Stimulated activated CD4-positive, alpha-beta T cell treated with anti-CD3 and anti-CD28 coated beads, Interleukin-12 subunit alpha, Interleukin-12 subunit beta, amount 100 ng/mL, for 48 hours (primary cell): ENCODE measurements at places on chromosomes 12 and 14.

GRCh38 chr14:55026793-55027561 is at the start of the genes SOCS4 and WDHD1:
TSS of gene SOCS4 (plus strand) at chr14:55027236. CDS start at chr14:55043042, 15,806 bp downstream.
TSS of gene WDHD1 (minus strand) at chr14:55027099. CDS start at chr14:55026787, 312 bp downstream.
- DNase-seq: peak; percentile 96

DNA sequence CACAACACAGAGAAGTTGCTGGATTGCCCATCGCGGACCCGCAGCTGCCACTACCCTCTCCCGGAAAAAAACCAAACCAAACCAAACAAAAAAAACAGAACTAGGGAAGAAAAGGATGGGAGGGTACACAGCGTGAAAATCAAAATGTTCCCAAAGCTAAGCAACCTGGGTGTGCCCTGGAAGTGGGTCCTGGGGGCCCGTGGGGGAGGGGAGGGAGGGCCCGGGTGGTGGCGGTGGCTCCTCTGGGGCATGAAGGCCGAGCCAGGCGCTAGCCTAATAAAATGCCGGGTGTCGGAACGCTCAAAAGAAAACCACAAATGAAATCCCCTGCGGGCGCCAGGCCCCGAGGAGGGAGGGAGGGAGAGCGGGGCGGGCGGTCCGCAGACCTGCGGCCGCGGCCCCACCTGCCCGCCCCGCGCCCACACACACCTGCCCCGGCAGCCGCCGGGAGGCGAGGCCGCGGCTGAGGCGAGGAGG is 787 bp downstream of the HECTD4 start:
- peak; percentile 24 for DNase-seq

DNA sequence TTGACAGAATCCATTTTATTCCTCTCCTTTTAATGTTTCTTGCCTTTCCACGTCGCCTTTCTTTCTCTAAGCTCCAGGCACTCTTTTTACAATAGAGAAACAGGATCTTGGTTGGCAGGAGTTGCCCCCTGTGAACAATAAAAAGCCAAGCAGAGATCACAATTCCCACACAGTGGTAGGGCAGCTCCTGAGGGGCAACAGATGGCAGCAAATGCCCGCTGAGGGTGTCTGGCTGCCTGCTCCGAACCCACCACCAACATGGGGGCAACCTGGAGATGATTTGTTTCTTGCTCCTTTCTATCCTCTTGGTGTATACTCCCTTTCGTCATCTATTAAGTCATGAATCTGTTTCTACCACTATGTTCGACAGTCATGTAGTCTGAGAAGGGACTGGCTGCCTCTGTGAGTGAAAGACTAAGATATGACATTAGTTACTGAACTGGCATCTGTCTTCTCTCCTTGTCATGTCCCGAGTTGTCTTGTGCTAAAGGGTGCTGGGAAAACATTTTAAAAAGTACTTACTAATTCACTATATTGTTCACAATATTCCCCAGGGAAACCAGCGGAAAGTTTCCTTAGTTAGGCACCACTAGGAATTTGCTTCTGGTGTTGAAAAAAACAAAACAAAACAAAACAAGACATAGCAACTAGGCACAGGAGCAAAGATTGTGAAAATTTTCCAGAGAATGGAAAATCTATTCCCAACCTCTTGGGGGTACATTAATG is 170.1 kb downstream of the STXBP6 start:
- DNase-seq: no peak

DNA sequence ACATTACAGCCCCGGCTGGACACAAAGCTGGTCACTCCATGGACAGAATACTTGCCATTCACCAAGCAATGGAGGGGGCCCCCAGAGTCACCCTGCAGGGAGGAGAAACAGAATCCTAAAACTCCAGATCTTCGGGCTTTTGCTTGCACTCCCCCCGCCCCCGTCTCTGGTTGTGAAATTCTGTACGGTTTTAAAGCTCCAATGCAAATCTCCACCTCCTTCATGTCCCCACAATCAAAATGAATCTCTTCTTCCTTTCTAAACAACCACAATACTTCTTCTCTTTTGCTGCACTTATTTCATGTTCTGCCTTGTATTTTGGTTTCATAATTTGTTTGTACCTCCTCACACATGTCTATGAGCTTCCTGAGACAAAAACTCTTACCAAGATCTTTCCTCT is 5.8 kb upstream of the BIN2 start:
- no peak for DNase-seq

DNA sequence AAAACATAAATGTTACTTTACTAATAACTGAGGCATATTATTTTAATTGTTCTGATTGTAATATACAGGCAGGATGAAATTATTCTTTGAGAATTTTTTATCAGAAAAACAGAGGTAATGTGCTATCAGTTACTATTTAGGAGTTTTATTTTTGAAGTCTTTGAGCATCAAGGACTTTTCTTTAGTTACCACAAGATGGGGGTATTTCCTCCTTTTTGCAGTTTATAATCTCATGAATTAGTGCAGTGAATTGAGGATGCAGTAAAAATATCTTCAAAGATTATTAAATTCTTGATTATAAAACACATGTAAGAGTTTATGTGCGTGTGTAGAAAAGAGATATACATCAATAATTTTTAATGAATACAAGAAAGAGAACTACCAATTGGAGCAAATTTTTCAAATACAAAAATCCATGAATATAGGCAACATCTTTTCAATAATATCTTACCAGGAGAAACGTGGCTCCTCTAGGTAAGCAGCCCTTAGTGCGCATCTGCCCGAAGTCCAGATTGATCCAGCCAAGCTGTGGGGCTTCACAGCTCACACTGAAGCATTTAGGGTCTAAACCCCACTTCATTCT is 71.6 kb downstream of the ERGIC2 start:
- DNase-seq: no peak

DNA sequence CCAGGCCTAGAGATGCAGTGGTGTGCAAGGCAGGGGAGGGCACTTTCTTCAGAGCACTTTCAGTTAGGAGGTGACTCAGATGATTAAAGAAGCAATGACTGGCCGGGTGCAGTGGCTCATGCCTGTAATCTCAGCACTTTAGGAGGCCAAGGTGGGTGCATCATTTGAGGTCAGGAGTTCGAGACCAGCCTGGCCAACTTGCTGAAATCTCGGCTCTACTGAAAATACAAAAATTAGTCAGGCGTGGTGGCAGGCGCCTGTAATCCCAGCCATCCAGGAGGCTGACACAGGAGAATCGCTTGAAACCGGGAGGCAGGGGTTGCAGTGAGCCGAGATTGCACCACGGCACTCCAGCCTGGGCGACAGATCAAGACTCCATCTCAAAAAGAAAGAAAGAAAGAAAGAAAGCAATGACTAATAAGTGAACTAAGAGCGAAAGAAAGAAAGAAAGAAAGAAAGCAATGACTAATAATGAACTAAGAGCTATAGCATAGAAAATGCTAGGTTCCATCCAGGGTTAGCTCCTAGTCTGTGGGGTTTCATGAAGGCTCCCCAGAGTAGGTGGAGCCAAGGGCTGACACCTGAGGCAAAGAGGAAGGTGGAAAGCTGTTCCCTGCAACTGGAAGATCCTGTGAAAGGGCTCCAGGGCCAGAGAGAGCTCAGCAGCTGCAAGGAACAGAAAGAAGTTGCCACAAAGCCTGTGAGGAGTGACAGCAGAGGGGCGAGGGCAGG is 334.5 kb downstream of the CACNA1C start:
- DNase-seq: peak; percentile 25

- DNase-seq: peak; percentile 32
Observed at GRCh38 chr12:24948420-24948756, 513 bp downstream of the BCAT1 start.

GRCh38 chr12:30694412-30695198 is 1.1 kb downstream of the IPO8 start:
- DNase-seq: no peak

DNA sequence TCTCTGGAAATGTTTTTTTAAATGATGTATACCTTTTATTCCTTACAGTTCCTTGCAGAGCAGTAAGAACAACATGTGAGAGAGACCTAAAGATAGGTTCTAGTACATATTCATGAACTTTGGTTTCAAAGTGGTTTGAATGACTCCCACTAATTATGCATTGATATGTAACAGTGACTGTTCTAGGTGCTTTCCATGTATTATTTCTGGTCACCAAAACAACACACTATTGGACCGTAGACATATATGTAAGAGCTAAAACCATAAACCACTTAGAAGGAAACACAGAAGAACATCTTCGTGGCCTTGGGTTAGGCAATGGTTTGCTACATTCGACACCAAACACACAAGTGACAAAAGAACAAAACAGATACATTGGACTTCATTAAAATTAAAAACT is 37.9 kb downstream of the SOX5 start:
- no peak for DNase-seq

GRCh38 chr12:116513944-116514343 is 45.2 kb upstream of the MAP1LC3B2 start:
- no peak for DNase-seq

DNA sequence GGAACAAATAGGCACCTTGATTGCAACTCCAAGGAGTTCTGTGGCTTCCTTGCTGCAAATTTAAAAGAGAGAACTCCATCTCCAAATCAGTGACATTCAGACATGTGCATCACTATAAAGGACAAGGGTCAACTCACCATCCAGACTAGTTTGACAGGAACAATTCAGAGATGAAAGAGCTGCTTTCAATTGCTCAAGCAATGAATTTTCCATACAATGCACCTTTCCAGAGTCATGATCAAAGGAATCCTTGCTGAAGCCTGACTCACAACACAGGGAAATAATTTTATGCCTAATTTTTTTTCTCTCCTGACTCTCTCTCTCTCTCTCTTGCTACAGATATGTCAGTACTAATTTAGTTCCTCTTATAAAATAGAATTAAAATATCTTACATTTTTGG is 380.5 kb upstream of the GARIN6 start:
- DNase-seq: no peak

- DNase-seq: no peak
Observed at GRCh38 chr14:104805326-104805678, 4.4 kb downstream of the ZBTB42 start.
